ENCODE measurements at places on chromosomes 7 and 10.

DNA sequence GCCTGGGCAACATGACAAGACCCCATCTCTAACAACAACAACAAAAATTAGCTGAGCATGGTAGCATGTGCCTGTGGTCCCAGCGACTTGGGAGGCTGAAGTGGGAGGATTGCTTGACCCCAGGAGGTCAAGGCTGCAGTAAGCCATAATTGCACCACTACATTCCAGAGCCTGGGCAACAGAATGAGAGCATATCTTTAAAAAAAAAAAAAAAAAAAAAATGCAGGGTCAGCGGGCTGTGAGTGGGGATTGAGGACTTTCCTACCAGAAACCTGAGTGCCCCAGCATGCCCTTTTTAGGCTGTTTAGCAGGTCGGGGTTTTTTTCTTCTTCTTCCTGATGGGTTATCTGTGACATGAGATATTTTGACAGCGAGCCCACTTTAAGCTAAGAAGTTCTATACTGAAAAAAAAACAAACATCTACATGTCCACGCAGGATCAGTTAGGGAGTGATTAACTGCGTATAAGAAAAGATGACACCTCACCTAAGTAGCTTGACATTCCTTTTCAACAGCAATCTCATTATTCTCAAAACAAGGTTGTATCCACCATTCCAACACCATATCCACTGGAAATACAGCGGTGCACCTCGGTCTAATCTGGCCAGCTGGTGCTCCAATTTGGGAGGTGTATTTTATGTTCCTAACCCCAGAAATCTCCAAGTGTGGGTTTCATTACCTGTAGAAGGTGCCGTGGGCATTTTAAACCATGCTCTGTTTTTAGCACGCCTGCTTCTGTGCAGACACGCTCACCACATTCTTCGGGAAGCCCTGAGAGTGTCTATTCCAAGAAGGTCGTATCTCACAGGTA, 13.8 kb upstream of the RFC2 start:
- no peak for DNase-seq

GRCh38 chr10:35237766-35238512, 98.4 kb upstream of the CCNY start:
- no peak for DNase-seq

GRCh38 chr10:94077042-94077441, 83.3 kb downstream of the PLCE1 start:
- DNase-seq = no peak

DNA sequence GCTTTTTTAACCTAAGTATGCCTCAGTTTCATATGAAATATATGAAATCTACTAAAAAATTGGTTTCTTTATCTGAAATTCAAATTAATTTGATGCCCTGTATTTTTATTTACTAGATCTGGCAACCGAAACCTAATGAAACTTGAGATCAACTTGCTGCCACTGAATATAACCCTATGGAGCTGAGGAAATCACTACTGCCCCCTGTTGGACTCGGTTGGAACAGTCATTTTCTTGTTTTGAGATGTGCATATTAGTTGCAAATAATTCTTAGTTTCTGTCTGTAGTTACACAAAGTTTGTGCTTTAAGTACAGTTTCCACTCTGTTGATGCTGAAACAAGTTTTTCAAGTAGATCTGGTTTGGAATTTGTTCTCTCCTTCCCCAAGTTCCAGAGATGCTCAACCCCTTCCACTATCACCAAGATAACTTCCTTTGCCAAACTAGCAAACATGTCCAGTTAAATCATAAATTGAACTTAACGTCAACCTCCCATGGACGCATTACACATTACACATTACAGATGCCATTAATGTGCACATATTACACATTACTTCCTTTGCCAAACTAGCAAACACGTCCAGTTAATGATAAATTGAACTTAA, 22.2 kb upstream of the EXOC4 start:
- peak; percentile 82 for DNase-seq

DNA sequence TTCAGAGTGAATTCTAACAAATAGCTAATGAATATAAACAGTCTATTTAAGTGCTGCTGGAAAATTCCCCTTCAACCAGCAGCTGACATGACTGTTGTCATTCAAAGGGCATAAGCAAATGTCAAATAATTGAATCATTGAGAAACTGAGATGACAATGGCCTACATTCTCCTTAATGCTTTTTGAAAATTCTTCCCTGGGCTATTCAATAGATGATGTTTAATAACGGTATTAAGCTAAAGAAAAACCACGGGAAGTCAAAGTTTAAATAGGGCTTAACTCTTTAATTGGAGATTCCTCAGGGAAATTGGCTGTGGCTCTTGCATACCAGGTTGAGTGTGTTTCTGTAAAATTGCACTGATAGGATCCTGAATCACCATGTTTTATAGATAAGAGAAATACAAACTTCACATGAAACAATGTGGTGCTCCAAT, 77.0 kb downstream of the ARL4A start:
- DNase-seq = no peak

DNA sequence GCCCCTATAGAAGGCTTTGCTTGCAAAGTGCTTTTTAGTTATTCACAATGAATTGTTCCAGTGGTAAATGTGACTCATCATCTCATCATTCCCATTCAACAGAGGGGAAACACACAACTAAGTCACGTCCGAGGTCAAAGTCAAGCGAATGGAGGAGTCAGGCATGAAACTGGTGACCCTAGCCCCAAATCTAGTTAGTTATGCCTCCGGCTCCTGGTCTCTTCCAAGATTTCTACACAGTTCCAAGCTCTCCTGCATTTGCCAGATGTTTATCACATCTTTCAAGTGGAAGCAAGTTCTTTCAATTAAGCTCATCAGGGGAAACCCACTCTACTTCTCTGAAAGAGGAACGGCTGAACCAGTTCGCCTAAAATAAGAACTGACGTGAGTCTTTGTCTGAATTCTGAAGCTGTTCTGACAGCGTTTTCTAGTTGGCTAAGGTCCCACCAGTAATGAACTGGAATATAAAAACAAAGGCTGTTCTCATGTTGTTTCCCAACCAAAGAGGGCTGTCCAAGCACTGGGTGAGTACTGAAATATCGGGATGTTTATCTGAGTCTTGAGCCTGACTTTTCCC, 140.9 kb upstream of the NRBF2 start:
- DNase-seq = peak; percentile 55

DNA sequence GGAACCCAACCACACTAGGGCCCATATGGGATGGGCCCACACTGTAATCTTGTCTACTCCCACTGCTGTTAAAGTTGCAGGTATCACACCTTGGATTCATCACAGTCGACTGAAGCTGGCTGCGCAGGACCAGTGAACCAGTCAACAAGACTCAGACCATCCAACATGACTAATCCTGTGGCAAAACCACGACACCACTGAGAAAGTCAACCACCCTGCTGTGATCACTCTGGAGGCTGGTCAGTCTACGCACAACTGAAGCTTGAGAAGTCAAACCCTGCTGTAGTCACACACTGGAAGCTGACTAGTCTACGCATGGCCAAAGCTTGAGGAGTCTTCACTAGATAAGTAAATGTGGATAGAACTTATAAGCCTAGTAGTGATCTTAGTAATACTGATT, 9.6 kb upstream of the CYREN start:
- DNase-seq = no peak

DNA sequence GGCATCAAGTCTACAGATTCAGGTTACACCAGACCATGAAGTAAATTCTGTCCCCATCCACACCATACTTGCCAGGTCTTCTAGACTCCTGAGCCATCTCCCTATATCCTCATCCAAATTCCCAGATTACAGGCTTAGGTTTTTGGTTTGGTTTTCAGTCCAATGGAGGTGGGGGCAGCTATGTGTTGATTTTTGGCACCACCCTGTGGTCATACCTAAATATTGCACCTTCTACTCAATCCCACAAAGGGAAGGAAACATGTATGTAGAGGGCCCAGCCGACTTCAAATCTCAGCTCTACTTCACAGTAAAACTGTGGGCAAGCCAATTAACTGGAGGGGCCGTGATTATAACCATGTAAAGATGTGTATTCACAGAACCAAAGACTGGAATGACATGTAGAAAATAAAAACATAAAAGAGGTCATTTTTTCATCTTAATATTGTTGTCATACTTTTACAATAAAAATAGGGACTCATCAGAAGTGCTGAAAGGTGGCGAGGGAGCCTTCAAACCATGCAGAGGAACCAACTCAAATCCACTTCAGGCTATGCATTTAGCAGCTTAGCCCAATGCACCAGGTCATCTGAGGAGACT, 19.8 kb downstream of the ERCC6 start:
- peak; percentile 79 for DNase-seq

GRCh38 chr10:120505056-120505455, 48.0 kb downstream of the PLPP4 start:
- DNase-seq = no peak

DNA sequence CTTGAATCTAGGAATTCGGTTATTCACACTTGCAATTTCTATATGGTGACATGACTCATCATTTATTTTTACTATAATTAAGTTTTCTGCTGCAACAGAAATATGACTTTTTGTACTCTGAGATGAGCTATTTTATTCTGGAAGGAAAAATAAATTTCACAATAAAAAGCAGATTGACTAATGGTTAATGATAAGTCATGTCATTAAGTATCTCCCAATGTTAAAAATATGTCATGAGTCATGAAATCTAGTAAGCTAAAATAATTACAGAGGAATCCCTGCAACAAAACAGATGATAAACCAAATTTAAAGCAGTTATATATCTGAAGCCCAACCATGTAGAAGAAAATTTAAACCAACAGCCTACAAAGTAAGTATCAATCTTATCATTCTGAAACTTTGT, 149.2 kb downstream of the CACNA2D1 start:
- DNase-seq = no peak

DNA sequence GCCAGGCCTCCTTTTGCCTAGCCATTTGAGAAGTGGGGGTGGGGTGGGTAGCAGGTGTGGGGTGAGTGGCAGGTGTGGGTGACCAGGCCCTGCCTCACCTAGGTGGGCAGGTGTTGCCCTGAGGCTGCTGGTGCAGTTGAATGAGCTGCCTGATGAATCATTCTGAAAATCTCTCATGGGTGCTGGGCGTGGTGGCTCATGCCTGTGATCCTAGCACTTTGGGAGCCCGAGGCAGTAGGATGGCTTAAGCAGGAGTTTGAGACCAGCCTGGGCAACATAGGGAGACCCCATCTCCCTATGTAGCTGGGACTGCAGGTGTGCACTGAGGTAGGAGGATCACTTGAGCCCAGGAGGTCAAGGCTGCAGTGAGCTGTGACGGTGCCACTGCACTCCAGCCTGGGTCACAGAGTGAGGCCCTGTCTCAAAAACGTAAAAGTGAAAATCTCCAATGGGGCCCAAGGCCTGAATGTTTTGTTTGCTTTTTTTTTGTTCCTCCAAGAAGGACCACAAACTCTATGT, 17.7 kb downstream of the TSPAN14 start:
- DNase-seq = no peak

- no peak for DNase-seq
Measured at GRCh38 chr7:155392726-155393570, 65.0 kb upstream of the EN2 start.

DNA sequence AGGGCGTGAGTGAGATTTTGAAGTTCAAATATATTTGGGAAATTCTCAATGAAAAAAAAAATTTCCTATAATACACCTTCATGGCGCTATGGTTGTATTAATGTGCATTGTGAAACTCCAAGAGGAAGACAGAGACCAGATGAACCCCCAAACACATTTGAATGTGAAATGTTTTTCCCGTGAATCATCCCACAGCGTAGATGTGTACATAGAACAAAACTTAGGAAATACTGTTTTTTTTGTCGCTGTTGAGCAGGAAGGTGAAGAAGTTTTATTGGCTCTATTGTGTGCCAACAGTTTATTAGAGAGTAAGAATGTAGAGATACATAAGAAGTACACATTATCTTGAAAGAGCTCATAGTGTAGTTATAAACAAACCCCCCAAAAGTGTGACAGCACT, 134.0 kb downstream of the KCND2 start:
- peak; percentile 55 for DNase-seq

GRCh38 chr10:44180321-44181168, 204.4 kb downstream of the CXCL12 start:
- DNase-seq = no peak
